ENCODE measurements at places on chromosomes 7 and 10.

DNA sequence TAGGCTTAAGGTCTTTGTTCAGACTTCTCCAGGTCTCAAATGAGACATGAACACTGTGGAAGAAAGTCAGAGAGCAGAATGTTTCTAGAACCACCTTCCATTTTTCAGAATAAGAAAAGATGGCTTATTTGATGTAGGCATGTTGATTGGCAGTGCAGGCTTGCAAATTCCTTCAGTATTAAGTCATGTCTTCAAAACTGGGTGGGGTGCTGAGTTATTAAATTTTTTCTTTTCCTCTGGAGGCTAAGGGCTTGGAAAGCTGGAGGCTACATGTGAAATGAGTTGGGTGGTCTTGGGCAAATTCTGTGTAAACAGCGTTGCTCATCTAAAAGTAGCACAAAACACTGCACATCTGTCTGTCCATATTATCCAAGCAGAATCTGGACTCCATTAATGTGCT, 62.8 kb downstream of the PRTFDC1 start:
- no peak for DNase-seq

GRCh38 chr10:130432850-130433249, 296.7 kb downstream of the GLRX3 start:
- no peak for DNase-seq

- peak; percentile 75 for DNase-seq
Measured at GRCh38 chr10:117216611-117217195, 19.4 kb downstream of the KCNK18 start.

GRCh38 chr7:150986099-150986512, 4.7 kb upstream of the NOS3 start:
- peak; percentile 73 for DNase-seq

- no peak for DNase-seq
Measured at GRCh38 chr10:122847782-122848604, 2.3 kb upstream of the CUZD1 start.

DNA sequence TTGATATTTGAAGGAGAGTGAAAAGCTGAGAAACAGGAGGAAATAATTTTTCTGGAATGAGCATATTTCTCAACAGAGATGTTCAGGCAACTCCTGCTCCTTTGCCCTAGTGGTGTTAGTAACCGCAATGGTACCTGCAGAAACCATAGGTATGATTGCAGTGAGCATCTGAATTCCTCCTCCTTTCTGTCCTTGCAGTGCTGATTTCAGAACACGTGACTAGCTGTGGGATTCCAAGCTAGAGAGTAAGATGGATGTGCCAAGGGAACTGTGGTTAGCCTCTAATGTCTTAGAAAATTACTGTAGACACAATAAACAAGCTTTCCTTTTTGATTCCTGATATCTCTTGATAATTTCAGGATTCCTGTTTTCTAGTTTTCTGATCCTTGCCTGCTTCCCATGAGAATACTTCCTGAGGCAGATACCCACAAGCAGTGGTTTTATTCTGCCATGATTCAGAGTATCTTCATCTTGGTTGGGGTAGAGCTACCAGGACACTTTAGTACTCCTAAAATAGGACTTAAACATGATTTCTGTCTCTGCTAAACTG, 27.5 kb downstream of the LRGUK start:
- no peak for DNase-seq

- no peak for DNase-seq
Measured at GRCh38 chr10:124101351-124101750, 8.0 kb upstream of the CHST15 start.

DNA sequence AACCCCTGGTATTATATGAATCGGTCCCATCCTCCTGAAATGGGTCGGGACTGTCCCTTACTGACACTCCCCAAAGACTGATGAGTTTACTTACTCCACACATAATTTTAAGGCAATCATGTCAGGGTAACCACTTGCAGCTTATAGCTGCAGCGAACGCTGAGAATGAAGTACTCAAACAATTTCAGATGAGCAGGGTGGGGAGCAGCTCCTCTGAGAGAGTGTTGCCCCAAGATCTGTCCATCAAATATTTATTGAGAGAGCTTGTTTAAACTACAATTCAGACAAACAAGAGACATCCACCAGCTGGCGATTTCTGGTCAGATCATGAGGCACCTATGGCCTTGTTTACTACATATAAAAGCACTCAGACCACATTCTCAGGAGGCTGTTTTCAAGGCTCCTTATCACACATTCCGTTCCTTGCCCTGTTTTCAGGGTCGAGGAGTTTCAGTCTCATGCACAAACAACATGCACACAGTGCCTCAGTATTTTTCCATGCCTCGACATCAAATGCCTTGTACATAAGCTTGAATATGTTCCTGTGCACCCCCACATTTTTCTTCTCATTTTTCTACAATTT, 80.1 kb downstream of the THSD7A start:
- no peak for DNase-seq

GRCh38 chr7:107364787-107365186, 105.1 kb upstream of the GPR22 start:
- no peak for DNase-seq

DNA sequence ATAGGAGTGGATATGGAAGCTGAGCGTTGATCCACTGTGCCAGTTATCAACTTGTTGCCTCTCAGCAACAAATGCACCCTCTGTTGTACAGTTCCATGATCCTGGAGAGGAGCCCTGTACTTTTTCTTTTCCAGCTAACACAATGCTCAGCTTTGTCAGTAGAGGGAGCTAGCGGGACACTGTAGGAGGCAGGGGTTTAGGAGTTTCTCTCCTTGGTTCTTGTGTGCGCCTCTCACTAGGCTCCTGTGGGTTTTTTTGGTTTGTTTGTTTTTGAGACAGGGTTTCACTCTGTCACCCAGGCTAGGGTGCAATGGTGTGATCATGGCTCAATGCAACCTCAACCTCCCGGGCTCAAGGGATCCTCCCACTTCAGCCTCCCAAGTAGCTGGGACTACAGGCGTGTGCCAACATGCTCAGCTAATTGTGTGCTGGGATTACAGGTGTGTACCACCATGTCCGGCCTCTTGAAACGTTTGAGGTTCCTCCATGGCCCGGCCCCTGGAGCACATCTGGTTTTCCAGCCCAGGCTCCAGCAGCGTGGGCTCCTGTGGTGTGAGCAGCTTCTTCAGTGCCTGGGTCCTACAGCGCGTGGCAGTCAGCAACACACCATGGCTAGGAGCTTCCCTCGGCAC, 12.0 kb upstream of the MARVELD1 start:
- DNase-seq, result peak; percentile 46

DNA sequence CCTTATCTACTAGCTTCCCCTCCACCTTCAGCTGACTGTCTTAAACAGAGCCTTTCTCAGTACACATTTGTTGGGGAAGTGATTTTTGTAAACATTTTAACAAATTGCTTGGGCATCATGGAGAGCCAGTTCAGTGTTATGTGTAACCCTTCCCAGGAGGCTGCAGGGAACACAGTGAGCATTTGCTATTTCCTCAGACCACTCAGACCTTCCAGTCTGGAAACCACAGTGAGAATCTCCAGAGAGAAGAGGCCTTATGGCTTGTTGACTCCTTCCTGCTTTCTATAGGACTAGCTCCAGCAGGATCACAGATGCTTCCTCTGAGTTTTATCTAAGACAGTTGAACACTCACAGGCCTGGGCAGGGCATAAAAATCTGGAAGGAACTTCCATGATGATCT, 409.8 kb upstream of the NPVF start:
- no peak for DNase-seq

GRCh38 chr10:3996697-3997096, 211.7 kb upstream of the KLF6 start:
- DNase-seq, result no peak

DNA sequence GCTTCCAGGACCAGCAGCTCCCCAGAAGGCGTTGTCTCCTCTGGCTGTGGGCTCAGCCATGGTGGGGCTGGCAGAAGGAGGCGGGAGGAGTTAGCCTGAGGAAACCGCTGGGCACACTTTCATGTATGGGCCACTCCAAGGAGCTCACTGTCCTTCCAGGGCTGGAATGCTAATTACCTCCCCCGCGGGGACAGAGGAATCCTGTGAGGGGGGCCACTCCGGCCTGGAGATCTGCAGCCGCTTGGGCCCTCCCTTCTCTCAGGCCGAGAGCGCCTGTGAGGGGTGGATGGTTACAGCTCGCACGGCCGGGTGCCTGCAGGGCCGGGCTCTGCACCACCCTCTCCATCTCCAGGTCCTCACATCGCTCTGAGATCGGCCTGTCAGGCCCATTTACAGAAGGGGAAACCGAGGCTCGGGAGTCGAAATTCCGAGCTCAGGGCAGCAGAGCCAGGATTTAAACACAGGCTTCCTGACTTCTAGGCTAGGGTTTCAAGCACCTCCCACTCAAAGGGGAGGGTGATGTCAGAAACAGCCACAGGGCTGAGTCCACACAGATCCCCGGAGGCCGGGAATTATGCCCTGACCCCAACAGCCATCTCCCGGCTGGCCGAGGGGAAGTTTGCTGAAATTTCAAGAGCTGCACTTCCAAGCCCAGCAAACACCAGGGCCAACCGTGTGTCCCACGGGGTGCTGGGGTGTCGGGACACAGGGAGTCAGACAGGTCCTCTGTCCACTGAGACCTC, 59.1 kb downstream of the PDGFA start:
- DNase-seq, result no peak

GRCh38 chr10:60525716-60526585, 136.3 kb upstream of the ANK3 start:
- no peak for DNase-seq

- no peak for DNase-seq
Measured at GRCh38 chr7:139696552-139696951, 81.2 kb downstream of the HIPK2 start.

DNA sequence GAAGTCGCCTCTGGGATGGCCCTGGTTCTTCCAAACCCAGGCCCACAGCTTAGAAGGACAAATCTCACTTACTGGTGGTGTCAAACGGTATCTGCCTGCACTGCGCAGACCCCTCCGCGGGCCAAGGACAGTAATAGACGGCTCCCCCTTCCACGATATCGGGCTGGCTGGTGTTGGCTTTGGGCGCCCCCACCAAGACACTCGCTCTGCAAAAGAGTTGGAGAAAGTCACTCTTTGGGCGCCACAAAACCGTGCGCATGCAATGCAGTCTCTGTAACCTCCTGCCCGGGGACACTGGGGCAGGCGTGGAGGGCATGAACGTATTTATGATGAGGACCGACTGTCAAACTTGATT, 1.1 kb downstream of the ITGA8 start:
- no peak for DNase-seq

- no peak for DNase-seq
Measured at GRCh38 chr10:18635995-18636394, 15.4 kb downstream of the NSUN6 start.

DNA sequence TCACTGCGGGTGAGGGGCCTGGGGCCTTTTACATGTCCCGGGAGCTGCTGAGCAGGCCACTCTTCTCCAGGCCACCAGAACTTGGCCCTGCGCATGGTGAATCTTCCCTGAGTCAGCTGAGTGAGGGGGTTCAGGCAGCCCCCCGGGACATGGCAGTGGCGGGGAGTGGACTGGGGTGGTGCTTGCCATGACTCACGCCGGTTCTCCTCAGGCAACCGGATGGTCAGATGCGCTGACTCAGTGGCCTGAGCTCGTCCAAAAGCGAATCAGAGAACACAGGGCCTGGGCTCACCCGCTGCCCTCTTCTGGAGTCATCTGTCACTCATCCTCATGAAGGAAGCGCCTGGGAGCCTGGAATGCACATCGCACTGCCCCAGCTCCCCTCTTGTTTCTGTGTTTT, 33.5 kb downstream of the HTRA1 start:
- no peak for DNase-seq

DNA sequence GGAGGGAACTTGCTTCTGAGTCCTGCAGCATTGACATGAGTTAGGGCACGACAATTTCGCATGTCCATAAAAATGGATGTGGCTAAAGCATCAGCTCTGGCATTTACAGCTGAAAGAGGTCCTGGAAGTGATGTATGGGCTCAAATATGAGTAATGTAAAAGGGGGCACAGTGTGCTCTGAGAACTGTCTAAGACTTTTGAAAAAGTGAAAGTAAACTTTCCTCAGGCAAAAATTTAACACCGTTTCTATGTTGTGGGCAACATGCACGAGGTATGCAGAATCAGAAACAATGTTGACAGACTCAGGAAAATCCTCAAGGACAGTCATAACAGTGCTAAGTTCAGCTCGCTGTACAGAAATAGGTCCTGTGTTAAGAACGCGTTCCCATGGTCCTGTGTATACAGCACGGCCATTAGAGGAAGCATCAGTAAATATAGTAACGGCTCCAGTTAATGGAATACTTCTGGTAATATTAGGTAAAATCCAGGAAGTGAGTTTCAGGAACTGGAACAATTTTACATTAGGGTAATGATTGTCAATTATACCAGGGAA, 37.9 kb upstream of the AKR1C2 start:
- DNase-seq, result no peak

GRCh38 chr7:24229481-24230226, 54.3 kb upstream of the NPY start:
- no peak for DNase-seq

DNA sequence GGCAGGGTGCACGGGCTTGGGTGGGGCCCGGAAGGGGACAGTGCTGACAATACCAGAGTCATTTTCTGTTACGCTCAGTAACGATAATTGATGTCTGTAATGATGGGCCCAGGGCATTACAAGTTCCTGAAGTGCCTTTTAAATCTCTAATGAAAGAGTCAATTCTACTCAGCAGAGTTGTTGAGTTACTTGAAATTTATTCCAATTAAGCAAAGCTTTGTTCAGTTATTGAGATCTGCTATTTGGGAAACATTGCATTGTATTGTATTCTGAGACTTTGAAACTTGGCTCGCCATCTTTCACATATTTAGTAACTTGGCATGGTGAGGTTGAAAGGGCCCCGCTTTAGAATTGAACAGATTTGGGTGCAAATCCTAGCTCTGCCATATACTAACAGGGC, 34.7 kb downstream of the MINDY4 start:
- no peak for DNase-seq

GRCh38 chr7:47414342-47415317, 167.3 kb downstream of the TNS3 start:
- DNase-seq, result no peak

DNA sequence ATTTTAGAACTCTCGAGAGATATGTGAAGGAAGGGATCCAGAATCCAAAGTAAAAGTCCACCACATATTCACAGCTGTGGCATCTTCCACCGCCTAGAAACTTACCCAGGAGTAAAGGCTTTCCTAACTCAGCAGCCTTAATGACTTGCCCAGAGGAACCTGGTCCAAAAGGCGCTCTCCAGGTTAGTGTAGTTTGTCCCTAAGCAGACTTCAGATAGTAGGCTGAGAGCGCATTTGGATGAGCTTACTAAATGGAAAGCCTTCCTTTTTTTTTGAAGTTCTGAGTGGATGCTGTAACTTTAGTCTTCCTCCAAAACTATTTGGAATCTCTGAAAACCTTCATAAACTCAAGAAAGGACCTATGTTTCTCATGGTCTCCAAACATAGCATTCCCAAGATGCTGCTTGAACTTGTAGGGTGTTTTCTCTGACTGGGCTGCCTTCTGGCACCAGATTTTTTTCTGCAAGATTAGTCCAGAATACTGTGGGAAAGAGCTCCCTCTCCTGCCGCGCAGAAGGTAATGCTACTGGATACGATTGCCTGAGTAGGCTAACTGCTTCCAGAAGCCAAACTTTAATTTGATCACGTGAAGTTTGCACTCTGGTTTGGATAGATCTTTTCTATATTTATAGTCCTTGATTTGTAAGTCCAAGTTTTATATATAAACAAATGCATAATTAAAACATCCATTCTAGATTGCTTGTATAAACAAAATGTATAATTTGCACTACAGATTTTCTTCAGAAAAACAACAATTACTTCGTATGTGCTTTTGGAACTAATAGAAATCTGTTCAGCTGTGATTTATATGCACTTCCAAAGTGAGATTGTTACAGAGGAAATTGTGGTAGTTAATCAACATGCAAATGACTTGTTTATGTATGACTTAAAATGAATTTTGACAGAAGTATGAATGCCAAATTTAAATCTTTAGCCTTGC, 19.6 kb upstream of the GPR37 start:
- DNase-seq, result peak; percentile 27

- no peak for DNase-seq
Measured at GRCh38 chr10:108765794-108766193, 1157.5 kb downstream of the XPNPEP1 start.
